ENCODE measurements at places on chromosomes 3 and 15. TPM values are rescaled to one million over a fixed set of nuclear protein-coding genes. Genes with fewer than 3 reads are reported as not detected.

The ATP13A5 gene
- total RNA-seq, result not detected

The AHSG gene
- total RNA-seq, result not detected

The CX3CR1 gene
- 11.4 TPM for total RNA-seq

The CCDC54 gene
- not detected for total RNA-seq

The BSN gene
- 1.2 TPM for total RNA-seq

The CADM2 gene
- 1.1 TPM for total RNA-seq

The IQCF5 gene
- not detected for total RNA-seq

The B3GALNT1 gene
- 67.0 TPM for total RNA-seq
